ENCODE measurements at places on chromosomes 6 and 20.

DNA sequence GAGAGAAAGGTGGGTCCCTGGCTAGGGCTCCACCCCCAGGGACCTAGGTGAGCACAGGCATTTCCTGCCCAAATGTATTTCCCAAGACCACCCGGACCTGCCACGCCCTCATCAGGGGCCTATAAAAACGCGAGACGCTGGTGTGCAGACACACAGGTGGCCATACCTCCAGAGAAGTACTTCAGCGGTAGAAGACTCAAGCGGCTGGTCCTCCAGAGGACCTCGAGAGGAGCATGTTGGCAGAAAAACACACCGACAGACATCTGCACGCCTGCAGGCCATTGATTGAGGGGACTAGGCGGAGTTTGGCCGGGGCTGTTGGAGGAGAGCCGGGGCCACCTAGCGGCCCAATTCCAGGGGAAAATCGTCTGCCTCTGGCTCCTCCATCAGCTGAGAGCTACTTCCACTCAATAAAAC lies 695.8 kb upstream of the MMS22L start:
- no peak for DNase-seq

GRCh38 chr20:33761698-33762250 lies 30.0 kb downstream of the ZNF341 start:
- no peak for DNase-seq

GRCh38 chr6:156199182-156199581 lies 578.0 kb upstream of the ARID1B start:
- no peak for DNase-seq

DNA sequence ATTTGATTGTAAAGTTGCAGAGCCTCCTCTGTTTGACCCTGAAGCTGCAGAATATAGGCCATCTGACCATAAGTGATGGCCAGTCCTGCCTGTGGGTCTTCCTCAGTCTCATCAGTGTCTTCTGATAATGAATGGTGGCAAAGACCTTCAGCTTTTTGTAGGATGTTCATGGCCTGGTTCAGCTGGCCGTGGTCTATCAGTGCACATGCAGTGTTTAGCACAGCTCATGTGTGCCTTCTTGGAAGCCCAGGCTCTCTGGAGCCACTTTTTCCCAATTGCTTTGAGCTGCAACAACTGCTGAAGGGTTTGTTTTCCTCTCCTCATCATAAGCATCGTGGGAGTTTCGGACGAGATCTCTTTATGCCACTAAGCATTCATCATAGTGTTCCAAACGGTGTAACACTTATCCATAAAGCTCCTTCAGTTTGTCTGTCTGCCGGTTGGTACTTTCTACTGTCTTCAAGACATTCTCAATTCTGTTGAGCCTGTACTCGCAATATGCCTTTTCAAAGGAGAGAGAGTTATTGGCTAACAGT lies 70.1 kb upstream of the TULP4 start:
- DNase-seq = no peak

DNA sequence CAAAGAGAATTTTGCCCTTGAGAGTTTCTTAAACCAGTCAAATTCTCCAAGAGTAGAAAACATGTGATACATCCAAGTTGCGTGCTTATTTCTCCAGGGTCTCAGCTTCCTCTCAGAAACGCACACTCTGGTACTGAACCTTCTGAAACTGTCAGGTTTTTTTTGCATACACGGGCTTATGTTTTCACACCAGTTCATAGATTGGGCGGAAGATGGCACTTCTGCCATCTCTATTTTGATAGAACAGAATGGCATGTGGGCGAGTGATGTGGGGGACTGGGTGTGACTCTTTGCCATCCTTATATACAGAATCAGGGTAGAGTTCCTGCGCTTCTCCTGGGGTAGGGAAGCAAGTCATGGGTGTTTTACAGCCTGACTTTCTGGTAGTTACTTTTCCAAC lies 56.4 kb downstream of the ADTRP start:
- no peak for DNase-seq

- DNase-seq = no peak
These were observed 50.9 kb downstream of the JARID2 start for GRCh38 chr6:15296735-15297134.

DNA sequence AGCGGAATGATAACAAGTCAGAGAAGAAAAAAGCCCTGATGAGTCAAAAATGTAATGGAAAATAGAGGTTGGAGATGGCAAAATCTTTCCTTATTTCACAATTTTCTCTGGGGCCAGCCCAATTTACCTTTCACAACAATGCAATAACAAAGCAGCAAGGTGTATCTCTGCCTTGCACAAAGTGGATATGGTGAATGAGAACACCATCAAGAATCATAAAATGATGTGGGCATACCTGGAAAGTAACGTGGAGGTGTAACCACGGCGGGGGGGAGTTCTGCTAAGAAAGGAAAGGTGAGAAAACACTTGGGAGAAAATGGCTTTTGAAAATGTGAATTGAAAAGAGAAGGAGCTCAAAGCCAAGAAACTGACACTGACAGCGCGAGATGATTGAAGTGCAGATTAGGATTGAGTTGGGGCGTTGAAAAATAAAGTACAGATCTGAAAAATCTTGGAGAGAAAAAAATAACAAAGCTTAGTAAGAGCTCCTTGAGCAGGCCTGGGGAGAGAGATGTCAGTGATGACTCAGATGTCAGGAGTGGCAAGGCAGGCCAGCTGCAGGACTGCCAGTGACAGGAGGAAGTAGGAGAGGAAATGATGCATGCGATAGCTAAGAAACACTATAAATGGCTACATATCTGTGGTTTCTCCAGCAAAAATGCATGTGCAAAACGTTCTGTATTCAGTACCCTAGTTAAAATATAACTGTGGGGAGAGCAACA lies 26.2 kb downstream of the ARHGAP18 start:
- DNase-seq = peak; percentile 65

DNA sequence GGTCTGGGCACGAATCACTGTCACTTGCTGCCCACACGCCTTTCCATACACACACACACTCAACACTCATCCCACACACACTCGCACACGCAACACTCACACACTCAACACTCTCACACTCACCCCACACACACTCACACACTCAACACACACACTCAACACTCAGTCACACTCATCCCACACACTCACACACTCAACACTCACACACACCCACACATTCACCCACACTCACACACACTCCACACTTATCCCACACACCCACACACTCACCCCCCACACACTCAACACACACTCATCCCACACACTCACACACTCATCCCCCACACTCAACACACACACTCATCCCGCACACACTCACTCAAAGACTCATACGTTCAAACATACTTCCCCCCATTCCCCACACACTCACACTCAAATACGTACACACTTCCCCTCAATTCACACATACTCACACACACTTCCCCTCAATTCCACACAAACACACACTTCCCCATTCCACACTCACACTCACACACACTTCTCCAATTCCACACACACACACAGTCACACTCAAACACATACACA lies 9.0 kb upstream of the HRH3 start:
- no peak for DNase-seq

DNA sequence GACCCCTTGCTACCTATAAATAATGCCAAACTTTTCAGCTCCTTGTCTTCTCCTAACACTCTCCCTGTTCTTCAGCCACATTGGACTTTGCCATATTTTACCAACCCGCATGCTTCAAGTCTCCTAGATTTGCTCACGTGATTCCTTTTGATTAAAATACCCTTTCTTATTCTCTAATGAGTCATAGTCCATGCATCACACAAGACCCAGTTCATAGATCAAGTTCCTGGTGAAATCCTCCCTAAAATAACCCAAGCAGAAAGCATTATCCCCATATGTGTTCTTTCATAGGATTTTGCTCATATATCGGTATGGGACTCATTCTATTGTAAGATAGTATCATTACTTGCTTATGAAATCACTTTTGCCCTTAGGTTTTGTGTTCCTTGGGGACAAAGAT lies 108.9 kb upstream of the STXBP5 start:
- no peak for DNase-seq

DNA sequence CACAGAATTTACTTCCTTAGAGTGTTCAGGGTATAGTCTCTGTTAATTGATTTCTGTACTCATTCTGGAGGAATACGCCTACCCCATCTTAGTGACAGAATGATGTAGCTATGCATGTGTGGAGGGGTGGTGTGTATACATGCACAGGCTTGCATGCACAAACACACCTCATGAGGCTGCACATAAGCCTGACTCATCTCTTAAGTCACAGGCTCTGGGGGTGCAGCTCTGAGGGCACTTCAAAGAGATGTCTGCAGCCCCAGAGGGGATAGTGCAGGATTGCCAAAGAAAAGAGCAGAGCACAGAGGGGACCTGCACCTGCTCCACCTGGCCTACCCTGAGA lies 24.6 kb downstream of the TBX18 start:
- DNase-seq = no peak

- no peak for DNase-seq
These were observed 4.2 kb upstream of the RSPO3 start for GRCh38 chr6:127114214-127114760.

GRCh38 chr6:132495604-132496079 lies 17.3 kb downstream of the STX7 start:
- no peak for DNase-seq

DNA sequence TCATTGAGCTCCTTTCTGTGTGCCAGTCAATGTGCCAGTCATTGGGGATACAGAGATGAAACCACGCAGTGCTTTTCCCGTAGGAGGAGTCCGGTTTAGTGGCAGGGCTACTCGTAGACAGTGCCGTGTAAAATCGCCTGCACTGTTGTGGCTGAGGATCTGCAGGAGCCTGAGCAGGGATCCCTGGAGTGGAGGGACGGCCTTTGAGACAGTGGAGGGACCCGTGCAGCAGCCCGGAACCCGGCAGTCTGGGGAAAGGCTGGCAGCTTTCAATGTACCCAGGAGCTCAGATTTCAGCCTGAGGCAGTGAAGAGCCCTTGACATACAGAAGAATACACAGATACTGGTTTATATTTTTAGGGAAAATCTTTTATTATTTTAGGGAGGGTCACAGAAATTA lies 203.3 kb downstream of the ARID1B start:
- no peak for DNase-seq

- DNase-seq = no peak
These were observed 26.1 kb downstream of the GPR63 start for GRCh38 chr6:96811136-96811535.

Measured in left ventricle myocardium inferior (tissue), 1 donor.